Heart left ventricle (tissue), 16 donors: ENCODE measurements at places on chromosomes 2 and 18.

DNA sequence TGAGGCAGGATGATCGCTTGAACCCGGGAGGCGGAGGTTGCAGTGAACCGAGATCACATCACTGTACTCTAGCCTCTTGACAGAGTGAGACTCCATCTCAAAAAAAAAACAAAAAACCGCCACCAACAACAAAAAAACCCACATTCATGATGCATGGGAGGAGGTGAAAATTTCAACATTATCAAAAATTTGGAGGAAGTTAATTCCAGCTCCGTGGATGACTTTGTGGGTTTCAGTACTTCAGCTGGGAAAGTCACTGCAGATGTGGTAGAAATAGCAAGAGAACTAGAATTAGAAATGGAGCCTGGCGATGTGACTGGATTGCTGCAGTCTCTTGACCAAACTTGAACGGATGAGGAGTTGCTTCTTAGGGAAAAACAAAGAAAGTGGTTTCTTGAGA is 74.3 kb downstream of the PRKCE start:
- DNase-seq: no peak

- no peak for DNase-seq
Measured at GRCh38 chr18:70397259-70397925, 108.5 kb downstream of the SOCS6 start.

DNA sequence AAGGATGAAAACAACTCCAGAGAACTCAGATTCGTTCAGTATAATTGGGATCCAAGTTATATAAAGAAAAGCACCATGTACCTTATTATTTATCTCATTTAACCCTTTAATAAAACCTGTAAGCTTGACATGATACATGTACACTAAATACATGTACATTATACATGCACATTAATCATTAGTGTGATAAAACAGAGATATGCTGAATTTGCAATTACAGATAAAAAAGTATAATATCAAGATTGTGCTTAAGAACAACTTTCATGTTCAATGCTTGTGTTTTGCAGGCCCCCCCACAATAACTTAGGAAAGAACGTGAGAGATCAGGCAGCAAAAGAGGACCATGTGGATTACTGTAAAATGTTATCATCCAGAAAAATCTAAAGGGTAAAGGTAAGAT is 385.4 kb upstream of the GYPC start:
- DNase-seq: no peak

- peak; percentile 76 for DNase-seq
Measured at GRCh38 chr2:1744446-1745170, at the start of gene PXDN. Gene PXDN, minus strand, starts transcription at chr2:1744515. Its CDS starts 60 bp downstream, at chr2:1744455.

DNA sequence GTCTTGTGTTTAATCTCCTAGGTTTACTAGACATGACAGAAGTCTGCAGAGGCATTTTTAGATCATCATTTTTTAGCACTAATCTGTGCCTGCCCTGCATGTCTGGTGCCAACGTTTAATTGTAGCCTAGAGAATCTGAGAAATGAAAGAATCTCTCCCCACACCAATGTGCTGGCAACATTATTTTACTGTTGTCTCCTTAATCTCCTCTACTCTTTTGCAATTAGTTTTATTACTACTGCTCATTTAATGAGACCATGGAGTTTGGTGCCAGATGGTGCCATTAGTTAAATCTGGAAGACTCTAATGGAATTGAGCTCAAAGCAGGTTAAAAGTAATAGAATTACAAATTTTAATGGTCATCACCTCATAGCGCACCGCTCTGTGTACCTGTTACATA is 4.0 kb upstream of the SPP2 start:
- no peak for DNase-seq

DNA sequence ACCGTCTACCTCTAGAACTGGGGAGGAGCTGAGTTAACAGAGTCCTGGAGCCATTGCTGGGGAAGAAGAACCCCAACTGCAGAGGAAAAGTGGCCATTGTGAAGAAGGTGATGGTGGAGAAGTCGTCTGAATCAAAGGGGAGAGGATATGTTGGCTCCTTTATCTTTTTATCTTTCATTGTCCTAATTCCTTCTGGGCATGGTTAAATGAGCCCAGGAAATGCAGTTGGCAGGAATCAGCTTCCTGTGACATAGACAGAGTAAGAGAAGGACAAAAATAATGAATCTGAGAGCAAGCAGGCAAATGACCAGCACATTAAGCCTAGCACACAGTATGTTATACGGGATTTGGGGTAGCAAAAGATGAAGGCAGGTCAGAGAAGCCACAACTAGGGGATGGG is 16.0 kb upstream of the ACTR3 start:
- no peak for DNase-seq

DNA sequence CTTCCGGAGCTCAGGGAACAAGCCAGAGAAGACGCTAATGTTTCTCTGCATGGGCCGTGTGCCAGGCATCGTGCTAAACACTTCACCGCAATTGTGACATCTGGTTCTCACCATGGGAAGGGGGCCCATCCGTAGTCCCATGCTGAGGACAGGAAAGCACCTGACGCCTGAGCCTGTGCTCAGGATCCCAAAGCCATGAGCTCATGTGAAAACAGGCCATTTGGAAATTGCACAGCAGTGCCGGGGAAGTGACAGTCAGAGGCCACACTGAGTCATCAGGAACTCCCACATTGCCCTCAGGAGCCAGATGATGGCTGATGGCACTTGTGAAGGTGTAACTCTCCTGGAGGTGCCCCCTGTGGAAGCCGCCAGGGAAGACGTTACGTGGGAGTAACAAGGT is 141.0 kb downstream of the INHBB start:
- no peak for DNase-seq

GRCh38 chr2:233501198-233502076 is 65.1 kb downstream of the USP40 start:
- no peak for DNase-seq

DNA sequence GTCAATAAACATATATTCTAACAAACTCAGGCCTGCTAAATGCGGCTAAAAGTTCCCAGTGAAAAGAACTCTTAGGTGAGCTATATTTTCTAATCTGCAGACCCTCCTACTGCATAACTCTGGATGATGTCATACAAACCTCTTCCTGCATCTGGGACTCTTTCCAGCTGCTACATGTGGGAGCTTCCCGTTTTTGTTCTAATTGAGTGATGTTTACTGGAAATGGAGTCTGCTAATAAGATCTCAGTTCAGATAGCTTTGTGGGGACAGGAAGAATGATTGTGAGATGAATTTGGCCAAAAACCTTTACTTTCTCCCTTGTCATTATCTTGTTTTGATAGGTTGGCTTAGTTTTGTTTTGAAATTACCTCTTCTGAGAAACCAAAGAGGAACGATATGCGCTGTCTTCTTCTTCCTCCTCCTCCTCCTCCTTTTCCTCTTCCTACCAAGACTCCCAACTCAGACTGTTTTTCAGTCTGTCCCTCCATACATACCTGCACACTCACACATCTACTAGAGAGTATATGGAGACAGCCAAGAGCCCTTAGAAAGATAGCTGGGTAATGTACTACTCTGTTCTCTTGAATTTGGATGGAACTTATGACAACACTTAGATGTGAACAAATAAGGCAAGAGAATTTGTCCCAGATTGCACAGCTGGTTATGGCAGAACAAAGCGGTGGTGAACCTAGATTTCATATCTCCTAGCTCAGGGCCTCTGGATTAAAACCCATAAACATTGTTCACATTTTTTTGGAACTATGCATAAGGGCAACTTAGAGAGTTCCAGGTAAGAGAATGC is 39.8 kb upstream of the AAK1 start:
- DNase-seq: no peak

DNA sequence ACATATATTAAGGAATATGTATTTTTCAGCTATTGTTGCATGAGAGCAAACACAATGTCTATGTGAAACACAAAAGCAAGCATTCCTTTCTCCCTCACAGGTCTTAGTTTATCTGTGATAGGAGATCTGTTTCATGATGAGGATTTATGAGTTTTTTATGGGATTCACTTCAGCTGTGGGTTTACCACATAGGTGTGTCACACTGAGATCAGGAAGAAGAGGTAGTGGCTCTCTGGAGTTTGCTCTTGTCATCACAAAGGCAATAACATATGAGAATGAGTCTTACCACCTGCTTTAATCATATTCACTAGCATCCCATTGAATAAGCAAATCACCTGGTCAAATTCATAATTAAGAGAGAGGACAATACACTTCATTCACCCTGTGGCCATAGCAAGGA is 960.3 kb upstream of the SLC39A10 start:
- DNase-seq: no peak

- no peak for DNase-seq
Measured at GRCh38 chr18:55862693-55863390, 274.9 kb upstream of the TCF4 start.

DNA sequence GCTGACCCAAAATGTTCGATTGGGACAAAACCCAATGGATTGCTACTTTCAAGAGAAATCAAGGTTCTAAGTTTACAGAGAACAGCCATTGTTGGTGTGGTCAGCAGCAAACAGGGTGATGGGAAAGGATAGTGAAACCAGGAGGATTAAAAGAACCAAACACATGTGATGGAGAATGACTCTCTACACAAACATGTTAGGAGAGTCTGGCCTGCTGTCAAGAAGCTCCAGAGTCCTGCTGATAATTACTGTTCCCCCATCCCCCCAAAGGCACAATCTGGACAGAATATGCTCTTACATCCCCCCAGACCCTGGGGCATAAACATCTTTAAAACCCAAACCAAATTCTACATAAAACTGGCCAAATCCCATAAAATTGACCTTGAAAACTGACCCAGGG is 32.0 kb upstream of the ACYP2 start:
- DNase-seq: no peak

GRCh38 chr2:148528356-148529064 is 116.0 kb upstream of the EPC2 start:
- no peak for DNase-seq

- no peak for DNase-seq
Measured at GRCh38 chr2:70546376-70546775, 7.2 kb downstream of the TGFA start.

- no peak for DNase-seq
Measured at GRCh38 chr2:17164550-17164949, 353.7 kb downstream of the RAD51AP2 start.

- DNase-seq: no peak
Measured at GRCh38 chr2:223952280-223952968, 4.8 kb upstream of the MRPL44 start.

DNA sequence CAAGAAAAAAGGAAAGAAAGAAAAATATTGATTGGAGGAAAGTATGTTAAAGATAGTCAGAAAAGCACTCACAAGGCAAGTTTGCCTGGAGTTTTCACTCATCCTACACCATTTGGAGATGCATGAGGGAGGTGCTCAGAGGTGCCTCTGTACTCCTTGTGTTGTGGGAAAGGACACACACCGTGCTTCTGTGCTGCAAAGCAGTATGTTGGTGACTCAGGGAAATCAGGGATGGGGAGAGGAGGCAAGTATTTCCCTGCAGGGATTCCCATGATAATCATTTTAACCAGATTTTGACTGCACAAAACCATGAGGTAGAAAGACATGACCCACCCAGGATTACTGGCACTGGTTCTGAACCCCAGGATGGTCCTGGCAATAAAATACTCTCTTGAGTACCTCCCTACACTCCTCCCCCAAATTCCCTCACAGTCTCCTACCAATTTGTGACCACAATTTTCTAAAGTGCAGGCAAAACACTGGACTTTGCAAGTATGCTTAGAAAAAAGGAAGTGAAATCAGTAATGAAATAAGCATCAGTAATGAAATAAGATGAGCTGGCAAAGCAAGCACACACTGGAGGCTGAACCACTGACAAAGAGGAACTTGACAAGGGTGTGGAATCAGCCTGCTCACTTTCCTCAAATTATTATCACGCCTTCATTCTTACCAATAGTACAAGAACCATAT is 155.5 kb upstream of the ACVR2A start:
- no peak for DNase-seq

DNA sequence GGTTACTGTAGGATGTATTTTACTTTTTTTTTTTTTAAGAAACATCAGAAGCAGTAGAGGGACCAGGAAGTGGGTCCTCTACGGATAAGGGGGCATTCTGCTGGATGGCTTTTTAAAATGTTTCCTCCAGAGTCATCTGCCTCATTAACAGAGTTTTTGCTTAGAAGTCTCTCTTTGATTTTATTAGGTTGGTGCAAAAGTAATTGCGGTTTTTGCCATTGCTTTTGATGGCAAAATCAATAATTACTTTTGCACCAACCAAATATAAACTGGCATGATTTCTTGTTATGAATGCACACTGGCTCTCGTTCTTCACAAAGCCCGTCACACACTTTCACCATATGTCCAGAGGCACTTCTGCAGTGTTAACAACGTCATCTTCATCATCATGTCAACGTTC is 68.5 kb upstream of the FAM237A start:
- DNase-seq: no peak

DNA sequence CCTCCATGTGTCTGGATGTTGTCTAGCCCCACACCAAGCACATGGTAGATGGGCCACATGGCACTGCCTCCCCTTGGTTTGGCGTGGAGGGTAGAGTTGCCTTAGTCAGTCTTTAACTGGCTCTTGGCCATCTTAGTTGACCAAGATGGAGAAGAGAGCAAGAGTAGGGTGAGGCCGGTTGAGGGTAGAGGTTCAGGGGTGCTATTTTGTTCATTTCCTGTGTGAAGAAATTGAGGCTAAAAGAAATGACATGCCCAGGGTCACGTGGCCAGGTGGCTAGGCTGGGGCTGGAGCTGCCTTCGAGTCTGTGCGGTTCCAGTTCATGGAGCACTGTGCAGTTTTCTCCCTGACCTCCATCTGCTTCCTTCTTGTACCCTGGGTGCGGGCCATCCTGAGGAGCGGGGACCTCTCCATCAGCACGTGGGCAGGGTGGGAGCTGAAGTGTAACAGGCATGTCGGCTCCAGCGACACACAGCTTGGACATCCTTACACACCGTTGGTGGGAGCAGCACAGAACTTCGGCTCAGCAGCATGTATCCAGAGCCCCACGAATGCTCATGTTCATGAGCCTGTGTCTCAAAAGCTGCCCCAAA is 213.2 kb downstream of the GBX2 start:
- no peak for DNase-seq

GRCh38 chr2:53510401-53510800 is 257.2 kb upstream of the CHAC2 start:
- no peak for DNase-seq

DNA sequence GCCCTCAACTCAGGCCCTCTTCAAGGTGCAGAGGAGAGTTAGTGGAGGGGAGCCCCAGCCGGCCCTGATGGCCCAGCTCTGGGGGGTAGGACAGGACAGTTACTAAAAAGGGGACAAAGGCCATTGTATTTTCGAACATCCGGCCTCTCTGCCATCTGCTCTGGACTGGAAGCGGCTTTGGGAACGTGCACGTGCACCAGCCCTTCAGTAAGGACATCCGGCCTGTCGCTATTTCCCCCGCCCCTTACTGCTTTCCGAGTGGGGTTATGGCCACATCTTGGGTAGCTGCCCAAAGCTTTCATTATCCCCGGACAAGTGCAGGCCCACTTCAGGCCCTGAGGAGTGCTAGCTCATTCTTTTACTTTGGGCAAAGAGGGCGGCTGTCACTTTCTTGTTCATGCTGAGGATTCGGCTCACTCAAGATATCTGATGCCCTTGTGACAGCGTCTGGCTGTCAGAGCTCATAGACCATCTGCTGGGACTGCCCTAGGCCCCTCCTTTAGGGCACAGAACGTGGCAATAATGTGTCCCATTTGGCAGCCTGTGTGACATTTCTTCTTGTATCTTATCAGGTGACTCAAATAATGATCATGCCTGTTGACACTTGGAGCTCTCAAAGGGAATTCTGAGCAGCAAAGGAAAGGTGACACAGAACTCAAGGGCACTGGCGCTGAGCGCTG is 17.5 kb downstream of the SLC4A3 start:
- no peak for DNase-seq

- DNase-seq: no peak
Measured at GRCh38 chr18:11146947-11147345, 2.4 kb downstream of the PIEZO2 start.
